ENCODE measurements at places on chromosomes 3 and 15. TPM values are rescaled to one million over a fixed set of nuclear protein-coding genes. Genes with fewer than 3 reads are reported as not detected.

Gene CTXN2
- 0.04 TPM for total RNA-seq

Gene RPL14
- total RNA-seq = 664 TPM

Gene SLC15A2
- 0.35 TPM for total RNA-seq

Gene VILL
- total RNA-seq = 0.07 TPM

Gene ONECUT1
- 0.25 TPM for total RNA-seq

Gene DPPA2
- not detected for total RNA-seq

Gene TUSC7
- total RNA-seq = not detected

Gene CCR3
- not detected for total RNA-seq

Gene RNU5B-1
- total RNA-seq = not detected

Gene CDCP1
- 13.6 TPM for total RNA-seq

Gene GOLGA8Q
- total RNA-seq = 0.38 TPM

Gene C3orf85
- not detected for total RNA-seq

Gene RNF123
- 14.1 TPM for total RNA-seq

Gene TNFSF10
- total RNA-seq = not detected

Gene SKOR1
- 0.03 TPM for total RNA-seq

Gene WDR93
- 0.28 TPM for total RNA-seq

Gene IGF2BP2
- total RNA-seq = 10.2 TPM

Gene SPINT1
- 1.1 TPM for total RNA-seq

Gene FETUB
- total RNA-seq = 0.05 TPM

Gene P2RY1
- total RNA-seq = 0.36 TPM

Gene MST1R
- total RNA-seq = 7.5 TPM

Gene EDEM1
- total RNA-seq = 18.4 TPM

Gene CPA3
- not detected for total RNA-seq

Gene USP8
- 38.4 TPM for total RNA-seq
